ENCODE measurements at places on chromosomes 2 and 18.

GRCh38 chr2:135532581-135532980 is 1.3 kb downstream of the R3HDM1 start:
- no peak for DNase-seq

GRCh38 chr2:240230291-240230931 is 90.0 kb upstream of the OTOS start:
- DNase-seq: no peak

DNA sequence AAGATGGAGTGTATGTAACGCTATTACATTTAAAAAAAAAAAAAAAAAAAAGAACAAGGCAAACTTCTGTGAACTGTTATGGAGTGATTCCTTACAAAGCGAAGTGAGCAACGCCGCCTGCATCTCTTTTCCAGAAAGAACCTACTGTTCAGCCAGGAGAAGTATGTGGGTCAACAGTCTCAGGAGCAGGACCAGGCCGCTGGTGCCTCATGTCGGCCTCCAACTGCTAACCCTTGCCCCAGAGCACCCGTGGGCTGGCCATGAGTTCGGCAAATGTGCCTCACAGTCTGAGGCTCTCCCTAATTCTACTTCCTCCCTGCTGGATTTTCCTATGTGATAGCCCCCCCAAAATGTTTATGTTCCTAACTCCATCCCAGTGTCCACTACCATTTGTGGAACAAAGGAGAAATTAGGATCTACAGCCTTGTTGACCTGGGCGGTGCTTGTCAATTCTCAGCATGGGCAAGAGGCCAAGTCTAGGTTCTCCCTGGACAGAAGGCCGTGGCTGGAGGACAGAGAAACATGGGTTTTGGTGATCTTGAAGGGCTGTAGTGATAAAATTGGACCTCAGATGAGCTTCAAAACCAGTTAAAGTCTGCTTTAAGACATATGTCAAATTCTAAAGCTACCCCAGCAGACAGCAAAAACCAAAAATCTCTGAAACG is 15.9 kb downstream of the FAM168B start:
- no peak for DNase-seq

- DNase-seq: no peak
Observed at GRCh38 chr18:3863593-3863992, 413.6 kb downstream of the TGIF1 start.

DNA sequence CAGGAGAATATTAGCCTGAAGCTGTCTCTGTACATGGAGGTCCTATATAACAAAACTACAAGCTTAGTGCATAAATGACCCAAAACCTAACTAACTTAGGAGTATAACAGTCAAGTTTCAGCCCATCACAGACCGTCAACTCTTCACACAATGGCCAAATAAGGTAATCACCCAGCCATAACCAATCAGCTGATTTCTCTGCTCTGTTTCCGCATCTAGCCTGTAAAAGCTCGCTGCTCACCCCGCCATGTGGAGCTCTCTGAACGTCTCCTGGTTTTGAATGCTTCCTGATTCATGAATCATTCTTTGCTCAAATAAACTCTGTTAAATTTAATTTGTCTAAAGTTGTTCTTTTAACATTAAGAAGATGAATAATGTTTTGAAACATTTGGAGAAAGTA is 593.6 kb downstream of the TMX3 start:
- DNase-seq: no peak

DNA sequence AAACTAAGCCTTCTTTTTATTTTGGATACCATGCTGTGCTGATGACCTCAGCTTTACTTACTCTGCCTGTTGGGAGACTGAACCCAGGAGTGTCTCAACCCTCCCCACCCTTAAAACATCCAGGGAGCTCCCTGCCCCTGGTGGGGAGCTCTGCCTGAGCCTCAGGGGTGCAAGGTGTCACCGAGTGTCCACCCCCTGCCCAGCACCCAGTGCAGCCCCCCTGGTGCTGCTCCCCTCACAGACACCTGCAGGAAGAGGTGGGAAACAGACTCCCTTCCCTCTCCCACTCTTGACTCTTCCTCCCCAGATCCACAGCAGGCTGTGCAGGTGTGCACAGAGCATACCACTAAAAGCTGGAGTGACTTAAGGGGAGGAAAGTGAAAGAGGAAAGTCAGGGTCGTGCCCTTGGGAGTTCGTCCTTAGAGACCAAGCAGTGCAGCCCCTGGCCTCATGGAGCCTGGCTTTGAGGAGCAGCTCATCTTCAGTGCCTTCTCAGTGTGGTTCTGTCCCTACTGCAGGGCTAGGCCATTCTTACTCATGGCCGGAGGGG is 51.3 kb downstream of the MYO7B start:
- no peak for DNase-seq

DNA sequence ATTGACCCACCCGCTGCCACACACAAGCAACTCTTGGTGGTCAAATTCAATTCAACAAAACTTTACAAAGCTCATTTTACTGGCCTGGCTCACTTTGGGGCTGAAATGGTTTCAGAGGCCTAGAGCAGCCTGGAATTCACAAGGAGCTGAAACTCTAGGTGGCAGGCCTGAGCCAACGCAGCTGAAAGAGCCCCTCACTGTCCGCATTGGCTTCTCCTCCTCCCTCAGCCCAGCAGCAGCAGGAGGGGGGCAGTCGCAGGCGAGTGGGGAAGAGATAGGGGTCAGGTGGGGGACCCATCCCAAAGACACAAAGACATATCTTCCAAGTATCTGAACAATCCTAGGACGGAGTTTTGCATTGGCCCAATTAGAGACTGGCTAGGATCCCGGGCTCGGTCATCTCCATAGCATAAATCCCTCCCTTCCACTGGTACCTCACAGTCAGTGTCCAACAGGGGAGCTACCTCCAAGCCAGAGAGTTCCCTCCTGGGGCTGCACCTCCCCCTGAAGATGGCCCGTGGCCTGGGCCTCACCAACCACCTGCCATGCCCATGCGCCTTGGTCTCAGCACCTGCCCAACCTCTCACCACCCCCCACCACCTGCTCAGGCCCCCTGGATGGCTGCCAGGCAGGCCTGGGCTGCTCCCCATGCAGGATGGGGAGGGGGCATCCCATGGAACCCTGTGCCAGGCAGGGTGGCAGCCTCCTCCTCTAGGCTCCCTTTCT is 113.4 kb downstream of the ZBTB7C start:
- DNase-seq: no peak

DNA sequence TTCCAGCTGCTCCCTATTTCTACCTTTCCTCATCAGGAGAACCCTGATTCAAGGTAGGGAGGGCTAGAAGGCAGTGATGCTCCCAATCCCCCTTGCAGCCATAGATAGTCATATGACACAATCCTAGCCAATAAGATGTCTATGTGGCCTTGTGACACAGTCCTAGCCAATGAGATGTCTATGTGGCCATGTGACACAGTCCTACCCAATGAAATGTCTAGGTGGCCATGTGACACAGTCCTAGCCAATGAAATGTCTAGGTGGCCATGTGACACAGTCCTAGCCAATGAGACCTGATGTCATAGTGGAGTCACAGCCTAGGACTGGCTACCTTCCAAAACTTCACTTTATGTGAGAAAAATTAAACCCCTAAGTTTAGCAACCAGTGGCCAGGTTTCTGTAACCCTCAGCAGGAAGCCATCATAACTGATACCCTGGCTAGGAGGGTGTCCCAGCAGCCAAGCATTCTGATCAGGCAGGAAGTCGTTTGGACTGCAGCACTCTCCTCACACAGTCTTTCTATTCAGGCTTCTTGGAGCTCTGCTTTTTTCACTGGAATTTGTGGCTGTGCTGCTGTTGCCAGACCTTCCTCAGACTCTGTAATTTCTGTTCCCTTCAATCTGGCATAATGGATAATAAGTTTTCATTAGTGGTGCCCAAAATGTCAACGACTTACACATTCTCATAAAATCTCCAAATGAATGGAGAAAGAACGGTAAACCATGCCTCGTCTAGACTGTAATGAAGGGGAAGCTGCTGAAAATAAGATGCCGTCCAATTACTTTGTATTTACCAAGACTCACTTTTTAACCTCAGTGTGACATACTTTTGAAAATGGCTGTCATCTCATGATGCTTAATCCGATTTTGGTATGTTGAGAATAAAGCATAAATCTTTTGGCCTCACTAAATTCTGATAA is 165.0 kb upstream of the NCKAP5 start:
- DNase-seq: no peak

- DNase-seq: no peak
Observed at GRCh38 chr2:109507217-109507616, 106.5 kb downstream of the SEPTIN10 start.

DNA sequence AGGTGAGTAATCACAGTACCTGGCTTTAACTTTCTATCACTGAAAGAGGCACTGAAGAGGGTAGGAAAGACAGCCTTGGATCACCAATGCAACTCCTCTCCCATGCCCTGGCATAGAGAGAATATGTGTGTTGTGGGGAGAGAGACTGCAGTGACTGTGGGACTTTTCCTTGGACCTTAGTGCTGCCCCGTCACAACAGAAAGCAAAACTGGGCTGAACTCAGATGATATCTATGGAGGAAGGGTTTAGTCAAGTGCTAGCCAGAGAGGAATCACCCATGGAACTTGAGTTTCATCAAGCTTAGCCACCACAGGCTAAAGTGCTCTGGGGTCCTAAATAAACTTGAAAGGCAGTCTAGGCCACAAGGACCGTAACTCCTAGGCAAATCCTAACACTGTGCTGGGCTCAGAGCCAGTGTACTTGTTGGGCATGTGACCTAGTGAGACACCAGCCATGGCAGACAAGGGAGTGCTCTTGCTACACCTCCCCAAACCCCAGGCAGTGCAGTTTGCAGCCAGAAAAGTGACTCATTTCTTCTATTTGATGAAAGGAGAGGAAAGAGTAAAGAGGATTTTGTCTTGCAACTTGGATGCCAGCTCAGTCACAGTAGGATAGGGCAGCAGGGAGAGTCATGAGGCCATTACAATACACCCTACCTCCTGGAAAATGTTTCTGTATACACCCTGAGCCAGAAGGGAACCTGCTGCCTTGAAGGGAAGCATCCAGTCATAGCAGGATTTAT is 105.8 kb upstream of the SPOPL start:
- no peak for DNase-seq

- DNase-seq: no peak
Observed at GRCh38 chr2:121736140-121736461, 574 bp downstream of the NIFK start.

GRCh38 chr2:84534225-84534624 is 17.9 kb downstream of the DNAH6 start:
- DNase-seq: no peak

GRCh38 chr2:15730545-15731212 is 139.0 kb downstream of the DDX1 start:
- no peak for DNase-seq

DNA sequence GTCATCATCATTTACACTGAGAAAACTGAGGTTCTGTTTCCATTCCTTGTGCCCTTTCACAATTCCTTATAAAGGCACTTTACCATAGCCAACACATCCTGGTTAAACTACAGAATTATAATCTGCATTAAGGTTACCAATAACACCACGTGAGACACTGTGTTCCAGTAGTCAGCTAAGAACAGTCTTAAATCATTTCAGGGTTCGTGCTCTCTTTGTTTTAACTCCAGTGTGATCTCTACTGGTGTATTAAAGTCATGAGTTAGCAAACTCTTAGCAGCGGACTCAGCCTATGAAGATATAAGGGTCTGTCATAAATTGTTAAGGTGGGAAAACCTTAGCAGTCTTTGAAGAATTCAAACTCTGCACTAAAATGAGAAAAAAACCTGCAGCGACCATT is 53.0 kb downstream of the TCF4 start:
- no peak for DNase-seq

DNA sequence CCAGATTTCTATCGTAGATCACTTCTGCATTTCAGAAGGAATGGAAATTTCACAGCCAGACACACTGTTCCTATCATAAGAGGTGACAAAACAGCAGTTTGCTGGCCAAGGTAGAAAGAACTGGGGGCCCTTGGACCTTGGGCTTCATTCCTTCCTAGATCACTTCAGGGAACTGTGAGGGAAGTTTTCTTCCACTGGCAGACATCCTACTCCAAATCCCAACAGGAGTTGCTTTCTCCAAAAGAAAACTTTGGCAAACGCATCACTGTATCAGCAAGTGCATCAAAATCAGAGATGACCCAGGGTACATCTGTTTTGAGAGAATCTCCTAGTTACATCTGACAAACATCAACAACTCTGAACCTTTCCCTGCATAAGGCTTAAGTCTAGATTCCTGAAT is 348.4 kb upstream of the KLHL29 start:
- no peak for DNase-seq

- DNase-seq: no peak
Observed at GRCh38 chr2:197852108-197852507, 47.7 kb downstream of the PLCL1 start.

- DNase-seq: no peak
Observed at GRCh38 chr2:159164457-159164911, 122.0 kb downstream of the WDSUB1 start.

GRCh38 chr2:240205348-240205747 is 64.9 kb upstream of the OTOS start:
- DNase-seq: no peak

DNA sequence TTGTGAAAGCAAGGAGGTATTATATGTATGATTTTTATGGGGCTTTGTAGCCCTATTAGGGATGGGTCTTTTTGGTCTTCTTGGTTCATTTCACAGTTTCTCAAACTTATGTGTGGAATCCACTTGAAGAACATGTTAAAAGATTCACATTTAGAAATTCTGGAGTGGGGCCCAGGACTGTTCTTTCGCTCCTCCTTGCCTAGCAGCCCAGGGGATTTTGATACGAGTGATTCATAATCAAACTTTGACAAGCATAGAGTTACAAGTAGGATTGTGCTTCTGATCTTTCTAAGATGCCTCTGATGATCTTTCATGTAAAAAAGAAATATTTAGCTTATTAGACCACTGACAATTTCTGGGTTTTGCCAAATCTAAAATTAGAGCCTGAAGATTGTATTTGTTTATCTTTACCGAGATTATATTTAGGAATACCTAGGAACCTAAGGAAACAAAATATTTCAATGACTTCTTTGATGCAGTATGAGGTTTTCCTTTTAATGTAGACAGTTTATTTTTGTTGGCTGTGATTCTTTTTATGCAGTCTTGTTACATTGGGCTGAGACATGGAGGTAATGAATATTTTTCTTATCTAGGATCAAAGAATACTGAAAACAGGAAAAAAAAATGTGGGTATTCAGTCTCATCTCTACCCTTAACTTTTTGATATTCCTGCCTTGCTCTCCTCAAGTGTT is 324.0 kb downstream of the PARD3B start:
- DNase-seq: no peak

Data from T-helper 17 cell (primary cell).